Cardiac fibroblast (primary cell): ENCODE measurements at places on chromosomes 11 and 22.

- no peak for DNase-seq
Measured at GRCh38 chr11:63873311-63873710, 34.4 kb downstream of the MARK2 start.

- DNase-seq: no peak
Measured at GRCh38 chr11:58907780-58908179, 31.5 kb upstream of the GLYATL1 start.

GRCh38 chr11:11662578-11662977 lies 40.8 kb upstream of the GALNT18 start:
- no peak for DNase-seq

DNA sequence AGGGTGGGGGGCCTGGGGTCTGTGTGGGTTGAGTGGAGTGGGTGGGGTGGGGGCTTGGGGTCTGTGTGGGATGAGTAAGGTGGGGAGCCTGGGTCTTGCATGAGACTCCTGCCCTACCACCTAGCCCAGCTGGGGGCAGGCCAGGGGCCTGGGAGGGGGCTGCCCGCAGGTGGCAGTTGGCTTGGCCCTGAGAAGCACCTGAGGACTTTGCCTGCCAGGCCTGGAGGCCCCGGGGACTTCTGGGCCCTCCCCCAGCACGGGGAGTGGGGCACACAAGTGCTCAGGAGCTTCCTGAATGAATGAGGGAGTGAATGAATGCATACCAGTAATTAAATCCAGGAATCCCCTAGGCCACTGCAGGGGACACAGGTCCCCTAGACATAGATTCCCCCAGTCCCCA lies 6.6 kb downstream of the PHLDA2 start:
- DNase-seq: no peak

GRCh38 chr11:128532572-128533091 lies 54.7 kb downstream of the ETS1 start:
- DNase-seq: no peak

- no peak for DNase-seq
Measured at GRCh38 chr11:117910525-117910924, 18.7 kb downstream of the TMPRSS13 start.

DNA sequence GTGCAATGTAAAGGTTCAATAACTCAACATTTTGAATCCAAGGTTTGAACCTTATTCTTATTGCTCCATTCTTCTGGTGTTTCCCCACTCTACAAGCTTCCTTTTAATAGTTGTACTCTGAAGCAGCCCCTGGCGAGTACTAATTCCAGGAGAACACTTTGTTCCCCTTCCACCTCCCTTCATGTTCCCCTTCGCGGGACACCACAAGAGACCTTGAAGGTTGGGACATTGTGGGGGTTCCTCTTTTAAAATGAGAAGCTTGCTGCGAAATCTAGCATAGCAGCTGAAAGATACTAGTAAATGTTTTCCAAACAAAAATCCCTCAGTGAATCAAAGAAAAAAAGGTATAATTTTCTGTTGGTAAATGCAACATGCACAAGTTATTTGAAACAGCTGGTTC lies 626.3 kb upstream of the LRRC4C start:
- no peak for DNase-seq

DNA sequence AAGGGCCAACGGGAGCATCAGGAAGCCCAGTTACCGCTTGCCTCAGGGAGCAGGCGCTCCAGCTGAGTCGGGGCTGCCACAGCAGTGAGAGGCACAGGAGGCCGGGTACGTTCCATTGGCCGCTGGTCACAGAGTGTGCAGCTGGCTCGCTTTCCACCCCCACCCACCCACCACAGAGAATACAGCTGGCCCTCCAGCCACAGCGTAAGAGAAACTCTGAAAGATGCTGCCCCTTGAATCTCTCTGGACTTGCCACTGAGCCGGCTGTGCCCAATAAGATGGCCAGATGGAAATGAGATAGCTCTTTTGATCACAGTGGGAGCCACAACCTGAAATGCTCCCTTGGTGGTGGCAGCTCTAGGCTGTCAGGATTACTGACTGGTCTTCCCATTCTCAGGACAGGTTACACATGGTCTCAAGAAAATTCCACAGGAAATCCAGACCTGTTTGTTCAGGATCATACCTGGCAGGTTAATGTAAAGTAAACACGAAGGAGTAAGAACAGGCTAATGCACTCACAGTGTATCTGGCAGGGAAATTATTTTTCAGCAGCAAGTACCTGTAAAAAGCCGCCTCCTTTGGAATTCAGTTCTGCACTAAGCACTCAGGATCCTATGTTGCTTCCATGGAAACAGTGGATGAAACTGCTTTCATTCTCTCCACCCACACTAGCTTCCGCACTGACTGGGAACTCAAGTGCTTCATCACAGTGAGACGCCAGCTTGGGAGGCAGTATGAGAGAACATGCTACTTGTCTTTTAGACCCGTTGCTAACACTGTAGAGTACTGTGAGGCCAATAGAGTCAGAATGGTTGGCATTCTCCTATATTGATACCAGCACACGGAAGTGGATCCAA lies 16.5 kb downstream of the SIAE start:
- no peak for DNase-seq

DNA sequence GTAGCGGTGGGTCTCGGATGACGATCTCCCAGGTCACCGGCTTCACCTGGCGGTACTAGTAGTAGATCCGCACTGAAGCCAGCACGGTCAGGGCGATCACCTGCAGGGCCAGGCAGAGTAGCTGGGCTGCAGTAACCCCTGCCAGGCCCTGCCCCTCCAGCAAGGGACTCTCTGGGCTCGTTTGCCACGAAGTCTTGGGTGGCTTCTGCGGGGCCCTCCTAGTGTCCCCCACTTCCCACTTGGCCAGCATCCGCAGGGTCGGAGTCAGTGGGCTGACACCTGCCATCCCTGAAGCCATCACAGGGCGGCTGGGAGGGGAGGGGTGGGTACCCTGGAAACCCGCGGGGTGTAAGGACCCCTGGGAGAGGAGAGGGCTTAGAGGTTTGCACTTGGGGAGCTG lies 214.0 kb downstream of the OR4C45 start:
- no peak for DNase-seq

DNA sequence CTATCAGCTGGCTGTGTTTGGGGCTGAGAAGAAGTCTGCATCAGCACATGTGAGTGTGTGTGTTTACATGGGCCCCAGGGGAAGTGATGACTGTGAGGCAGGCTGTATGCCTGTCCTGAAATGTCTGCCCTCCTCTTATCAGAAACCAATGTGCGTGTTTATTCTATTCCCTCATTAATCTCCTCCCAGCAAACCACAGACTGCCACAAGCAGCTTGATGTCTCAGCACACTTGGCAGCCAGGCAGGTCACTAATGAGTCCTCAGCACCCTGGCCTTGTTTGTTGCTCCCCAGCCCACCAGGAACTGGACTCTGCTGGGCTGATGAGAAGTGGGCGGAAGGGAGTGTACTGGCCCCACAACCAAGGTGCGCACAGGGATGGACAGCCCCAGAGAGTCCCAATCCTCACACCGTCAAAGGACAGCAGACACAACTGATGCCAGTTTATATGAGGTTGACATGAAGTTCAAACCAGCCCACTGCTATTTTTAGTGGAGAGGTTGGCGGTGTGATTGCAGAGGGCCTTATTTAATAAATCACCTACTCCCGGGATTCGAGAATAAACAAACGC lies 225.8 kb downstream of the ETS1 start:
- peak; percentile 74 for DNase-seq

DNA sequence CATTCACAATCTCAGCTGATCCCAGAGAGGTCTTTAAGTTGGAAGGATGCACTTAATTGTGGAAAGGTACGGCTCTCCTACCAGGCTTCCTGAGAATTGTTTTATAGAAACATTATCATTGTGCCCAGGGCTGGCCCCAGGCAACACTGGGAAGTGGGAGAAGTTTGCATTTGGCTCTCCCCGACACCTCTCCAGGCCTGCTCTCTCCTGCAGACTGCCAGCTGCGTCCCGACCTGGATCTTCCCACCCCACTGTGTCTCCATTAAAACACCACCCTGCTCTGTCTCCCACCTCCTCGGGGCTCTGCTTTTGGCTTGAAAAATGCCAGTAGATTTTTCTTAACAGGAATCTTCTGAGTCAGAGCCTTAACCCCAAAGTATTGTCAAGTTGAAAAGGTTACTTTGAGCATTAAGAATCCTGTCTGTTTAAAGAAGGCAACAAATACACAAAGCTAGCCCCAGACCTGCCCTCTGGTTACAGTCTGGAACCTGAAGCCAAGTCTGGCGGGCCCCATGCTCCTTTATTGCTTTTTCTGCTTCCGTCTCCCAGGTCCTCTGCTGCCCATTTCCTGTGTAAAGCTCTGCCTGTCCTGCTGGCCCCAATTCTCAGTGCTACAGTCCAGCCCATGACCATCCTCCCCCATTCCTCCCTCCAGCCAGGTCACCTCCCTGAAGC lies 530.2 kb downstream of the SOX6 start:
- no peak for DNase-seq

GRCh38 chr22:29152954-29153719 lies 52.6 kb upstream of the EMID1 start:
- no peak for DNase-seq

- no peak for DNase-seq
Measured at GRCh38 chr11:34314936-34315335, 42.9 kb downstream of the ABTB2 start.

GRCh38 chr11:63804259-63804658 lies 9.0 kb upstream of the SPINDOC start:
- no peak for DNase-seq

- DNase-seq: peak; percentile 87
Measured at GRCh38 chr22:36010882-36011281, 17.7 kb downstream of the RBFOX2 start.

DNA sequence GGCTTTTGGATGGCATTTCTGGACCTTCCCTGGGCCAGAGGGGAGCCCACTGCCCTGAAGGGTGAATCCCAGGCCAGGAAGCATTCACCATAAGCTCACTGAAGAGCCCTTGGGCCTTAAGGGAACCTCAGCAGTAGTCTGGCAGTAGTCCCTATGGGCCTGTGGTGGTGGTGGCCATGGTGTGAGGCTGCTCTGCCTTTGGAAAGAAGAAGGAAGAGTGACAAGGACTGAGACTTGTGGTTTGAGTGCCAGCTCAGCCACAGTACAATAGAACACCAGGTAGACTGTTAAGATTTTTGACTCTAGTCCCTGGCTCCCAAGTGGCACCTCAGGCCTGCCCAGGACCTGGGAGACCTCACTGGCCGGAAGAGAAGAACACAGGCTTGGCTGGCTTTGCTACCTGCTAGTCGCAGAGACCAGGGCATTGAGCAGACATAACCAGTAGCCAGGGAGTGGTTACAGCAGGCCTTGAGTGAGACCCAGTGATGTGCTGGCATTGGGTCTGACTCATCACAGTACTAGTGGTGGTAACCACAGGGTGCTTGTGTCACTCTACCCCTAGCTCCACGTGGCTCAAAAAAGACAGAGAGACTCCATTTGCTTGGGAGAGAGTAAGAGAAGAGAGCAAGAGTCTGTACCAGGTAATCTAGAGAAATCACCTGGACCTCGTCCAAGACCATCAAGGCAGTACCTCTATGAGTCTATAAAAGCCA lies 259.8 kb upstream of the BLID start:
- peak; percentile 47 for DNase-seq

- no peak for DNase-seq
Measured at GRCh38 chr11:108875134-108875533, 210.3 kb downstream of the DDX10 start.

GRCh38 chr11:41536021-41536568 lies 76.6 kb upstream of the LRRC4C start:
- DNase-seq: no peak

DNA sequence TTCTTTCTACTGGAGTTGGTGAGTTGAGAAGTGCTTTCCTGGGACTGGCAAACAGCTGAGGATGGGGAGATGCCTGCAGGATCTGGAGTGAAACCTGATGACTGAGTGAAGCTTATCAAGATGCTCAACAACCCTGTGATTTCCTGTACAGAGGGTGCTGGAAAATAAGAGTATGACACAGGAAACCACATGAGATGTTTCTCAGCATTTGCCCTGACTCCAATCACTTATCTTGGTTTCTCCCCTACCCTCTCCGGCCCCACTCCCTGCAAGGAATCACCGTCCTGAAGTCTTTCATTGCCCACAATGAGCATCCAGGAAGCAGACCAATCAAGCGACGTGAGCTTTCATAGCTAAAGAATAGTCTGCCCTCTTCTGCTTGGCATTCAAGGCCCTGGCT lies at the start of gene MRGPRX2:
TSS of gene MRGPRX2 (minus strand) at position 89 of the 400 bp plus-strand sequence. CDS start 4,315 bp downstream, outside the sequence.
- peak; percentile 18 for DNase-seq
